Neural cell (in vitro differentiated cells): ENCODE measurements at places on chromosomes 1 and 21. TPM values are rescaled to one million over a fixed set of nuclear protein-coding genes. Genes with fewer than 3 reads are reported as not detected.

Gene CCDC185
- polyA plus RNA-seq, result not detected in 2 replicates

Gene TAS1R1
- not detected in 2 replicates for polyA plus RNA-seq

Gene ERG
- polyA plus RNA-seq, result not detected in 2 replicates

Gene TTC22
- polyA plus RNA-seq, result not detected in 2 replicates

Gene CLDN8
- not detected in 2 replicates for polyA plus RNA-seq

Gene NBPF10
- polyA plus RNA-seq, result 0.26 and 0.34 TPM in 2 replicates

Gene MAP3K21
- polyA plus RNA-seq, result 3.7 and 5.1 TPM in 2 replicates

Gene KRTAP10-12
- not detected in 2 replicates for polyA plus RNA-seq

Gene AGMAT
- not detected in 2 replicates for polyA plus RNA-seq

Gene GJB3
- polyA plus RNA-seq, result not detected in 2 replicates
